Stimulated activated CD8-positive, alpha-beta memory T cell treated with anti-CD3 and anti-CD28 coated beads, Interleukin-2, amount 100 ng/mL, for 1 hour (primary cell): ENCODE measurements at places on chromosomes 11 and 22.

DNA sequence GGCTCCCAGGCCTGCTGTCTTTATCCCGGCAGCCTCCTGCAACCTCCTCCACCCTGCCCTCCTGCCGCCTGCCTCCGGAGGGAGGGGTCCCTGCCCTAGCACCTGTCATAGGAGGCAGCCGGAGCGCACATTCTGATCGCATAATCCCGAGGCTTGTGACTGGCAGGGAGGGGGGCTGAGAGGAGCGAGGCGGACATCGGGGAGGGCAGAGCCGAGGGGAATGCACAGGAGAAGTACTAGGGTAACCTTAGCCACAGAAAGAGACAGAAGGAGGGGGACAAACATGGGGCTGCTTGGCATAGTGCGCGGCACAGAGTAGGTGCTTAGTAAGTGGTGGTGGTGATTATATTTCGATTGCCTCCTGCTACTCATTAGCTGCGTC lies 9.2 kb upstream of the ALX4 start:
- no peak for DNase-seq

DNA sequence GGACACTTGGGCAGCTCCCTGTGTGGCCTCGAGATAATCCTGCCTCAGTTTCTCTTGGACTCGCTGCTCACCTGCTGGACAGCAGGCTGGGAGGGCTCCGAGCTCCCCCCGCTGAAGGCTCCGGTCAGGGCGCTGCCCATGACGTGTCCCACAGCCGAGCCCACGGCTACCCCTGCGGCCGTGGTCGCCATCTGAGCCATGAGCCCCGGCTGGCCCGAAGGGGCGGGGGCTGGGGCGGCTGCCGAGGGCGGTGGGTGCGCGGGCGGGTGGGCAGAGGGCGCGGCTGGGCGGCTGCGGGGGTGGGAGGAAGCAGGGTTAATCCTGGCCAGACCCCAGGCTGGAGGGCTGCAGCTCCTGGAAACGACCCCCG lies 484 bp downstream of the CHCHD10 start:
- DNase-seq = no peak

GRCh38 chr11:2178906-2179494 lies 7.4 kb upstream of the TH start:
- no peak for DNase-seq

- peak; percentile 8 for DNase-seq
Observed at GRCh38 chr22:43376765-43377547, 33.8 kb upstream of the SCUBE1 start.

DNA sequence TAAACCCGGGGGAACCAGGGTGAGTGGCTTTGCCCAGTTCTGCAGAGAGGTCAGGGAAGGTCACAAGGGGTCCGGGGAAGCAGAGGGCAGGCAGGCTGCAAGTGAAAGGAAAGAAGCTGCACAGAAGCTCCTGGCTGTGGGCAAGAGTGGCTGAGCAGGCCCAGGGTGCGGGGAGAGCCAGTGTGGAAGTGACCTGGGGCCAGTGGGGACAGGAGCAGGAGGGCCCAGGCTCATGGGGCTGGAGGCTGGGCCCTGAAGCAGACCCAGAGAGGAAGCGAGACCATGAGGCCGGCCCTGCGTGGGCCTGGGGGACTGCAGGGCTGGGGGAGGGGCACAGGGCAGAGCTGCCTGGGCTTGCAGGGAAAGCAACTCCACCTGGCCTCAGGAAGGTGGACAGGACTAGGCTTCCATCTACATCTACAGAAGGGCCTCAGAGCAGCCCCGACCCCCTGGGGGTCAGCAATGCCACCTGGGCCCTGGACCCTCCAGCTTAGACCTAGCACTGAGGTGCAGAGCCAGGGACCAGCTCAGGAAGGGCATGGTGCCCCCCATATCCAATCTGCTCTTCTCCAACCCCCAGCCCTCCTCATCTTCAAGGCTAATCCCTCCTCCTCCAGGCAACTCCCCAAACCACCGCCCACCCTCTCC lies 11.6 kb downstream of the IGF2 start:
- no peak for DNase-seq

DNA sequence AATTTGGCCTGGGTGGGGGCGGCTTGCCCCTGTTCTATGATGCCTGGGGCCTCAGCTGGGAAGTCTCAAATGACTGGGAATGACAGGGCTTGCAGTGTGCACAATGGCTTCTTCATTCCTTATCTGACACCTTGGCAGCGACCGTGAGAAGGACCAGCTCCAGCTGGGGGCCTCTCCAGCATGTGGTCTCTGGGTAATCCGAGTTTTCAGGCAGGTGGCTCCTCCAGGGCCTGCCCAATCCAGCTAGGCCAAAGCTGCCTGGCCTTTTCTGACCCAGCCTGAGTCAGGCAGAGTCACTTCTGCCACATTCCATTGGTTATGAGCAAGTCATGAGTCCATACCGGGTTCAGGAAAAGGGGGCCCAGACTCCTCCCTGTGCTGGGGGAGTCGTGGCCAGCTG lies 646.0 kb downstream of the OPCML start:
- no peak for DNase-seq

DNA sequence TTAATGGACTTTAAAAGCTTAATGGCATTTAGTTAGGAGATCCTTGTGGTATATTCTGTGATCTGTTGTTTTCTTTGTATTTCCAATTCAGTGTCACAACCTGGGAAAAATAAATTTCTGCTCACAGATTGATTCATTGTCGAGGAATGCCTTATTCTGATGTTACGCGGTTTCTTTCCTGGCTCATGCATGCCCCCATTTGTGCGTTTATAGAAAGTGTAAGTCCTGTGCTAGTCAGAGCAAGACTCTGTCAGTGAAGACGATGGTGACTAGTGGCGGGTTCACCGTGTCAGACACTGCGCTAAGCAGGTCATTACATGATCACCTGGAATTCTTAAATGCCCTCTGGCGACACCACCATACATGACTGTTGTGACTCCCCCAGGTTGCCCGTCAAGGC lies 169.4 kb downstream of the TBC1D22A start:
- no peak for DNase-seq

DNA sequence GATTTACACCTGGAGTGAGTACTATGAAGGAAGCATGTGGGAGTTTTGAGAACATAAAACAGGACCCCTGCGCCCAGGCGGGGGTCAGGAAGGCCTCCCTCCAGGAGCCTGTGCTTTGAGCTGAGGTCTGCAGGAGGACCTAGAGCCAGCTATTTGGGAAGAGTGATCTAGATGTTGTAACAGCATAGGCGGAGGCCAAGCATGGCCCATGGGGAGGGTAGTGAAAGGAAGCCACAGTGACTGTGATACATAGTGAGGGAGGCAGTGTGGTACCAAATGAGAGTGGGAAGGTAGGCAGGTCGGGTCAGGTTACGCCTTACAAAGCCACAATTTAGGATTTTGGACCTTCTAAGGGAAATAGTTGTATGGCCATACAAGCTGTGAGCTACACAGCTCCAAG lies 147.5 kb downstream of the PARVA start:
- DNase-seq = no peak

- no peak for DNase-seq
Observed at GRCh38 chr11:17531636-17532113, 12.5 kb downstream of the USH1C start.

DNA sequence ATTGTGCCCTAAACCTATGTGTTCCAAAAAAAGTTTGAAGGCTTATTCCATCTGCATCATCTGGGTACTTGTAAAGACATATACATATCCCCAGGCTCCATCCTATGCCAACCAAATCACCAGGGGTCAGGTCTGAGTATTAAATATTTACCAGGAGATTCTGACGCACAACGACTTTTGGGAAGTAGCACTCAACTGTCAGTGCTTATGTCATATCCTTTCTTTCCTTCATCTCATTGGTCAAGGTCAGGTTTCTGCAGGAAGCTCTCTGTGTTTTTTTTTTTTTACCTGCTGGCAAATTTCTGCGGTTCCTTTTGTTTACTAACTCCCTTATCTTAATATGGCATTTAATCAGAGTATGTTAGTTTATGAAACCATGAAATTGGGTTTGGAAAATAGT lies 22.5 kb upstream of the CYP2R1 start:
- no peak for DNase-seq

- no peak for DNase-seq
Observed at GRCh38 chr11:99781074-99781473, 760.3 kb downstream of the CNTN5 start.

- DNase-seq = no peak
Observed at GRCh38 chr11:84430661-84431060, 1144.5 kb upstream of the CCDC90B start.

DNA sequence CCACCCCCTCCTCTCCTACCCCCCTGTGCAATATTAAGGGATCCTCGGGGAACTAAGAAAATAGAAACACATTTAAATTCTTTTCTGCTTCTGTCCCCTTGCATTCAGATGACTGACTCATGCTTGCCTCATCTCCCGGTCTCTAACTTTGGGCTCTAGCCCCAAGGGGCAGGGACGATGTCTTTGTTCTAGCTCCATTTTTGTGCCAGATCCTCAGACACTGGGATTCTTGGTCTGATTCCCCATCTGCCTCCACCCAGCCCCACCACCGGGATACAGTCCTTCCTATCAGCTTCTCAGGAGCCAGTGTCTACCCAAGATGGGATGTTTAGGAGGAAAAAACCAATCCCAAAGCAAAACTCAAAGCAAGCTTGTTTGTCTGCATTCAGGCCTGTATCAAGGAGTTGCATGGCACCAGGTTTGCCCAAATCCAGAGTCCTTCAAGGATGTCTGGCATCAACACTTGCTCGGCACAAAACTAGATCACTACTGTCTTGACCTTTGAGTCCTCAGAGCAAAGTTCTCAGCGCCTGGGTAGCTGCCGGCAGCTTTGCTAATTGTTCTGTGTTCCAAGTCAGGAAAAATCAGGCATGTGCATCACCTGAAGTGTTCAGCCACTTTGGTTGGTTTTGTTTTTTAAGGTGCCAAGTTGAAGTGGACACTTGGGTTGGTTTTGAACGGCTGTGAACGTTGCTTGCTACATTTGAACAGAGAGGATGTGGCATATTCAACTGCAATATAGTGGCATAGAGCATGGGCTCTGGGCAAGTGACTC lies 212.8 kb downstream of the DSCAML1 start:
- no peak for DNase-seq

DNA sequence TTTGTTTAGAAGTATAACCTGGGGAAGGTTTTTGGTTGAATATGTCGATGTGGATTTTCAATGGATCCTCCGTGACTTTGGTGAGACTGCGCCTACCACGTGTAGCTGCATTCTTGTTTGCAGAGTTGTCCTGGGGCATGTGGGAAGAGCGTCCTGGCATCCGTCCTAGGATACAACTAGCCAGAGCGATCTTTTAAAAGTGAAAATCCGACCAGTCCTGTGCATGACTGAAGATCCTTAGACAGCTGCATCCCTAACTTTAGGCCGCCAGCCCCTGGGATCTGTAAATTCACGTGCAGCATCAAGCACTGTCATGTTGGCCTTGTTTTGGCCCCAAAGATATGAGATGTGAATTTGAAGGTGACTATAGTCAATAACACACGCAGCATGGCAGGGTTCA lies 22.4 kb upstream of the THY1 start:
- DNase-seq = no peak

GRCh38 chr22:38474003-38474607 lies 6.2 kb downstream of the KDELR3 start:
- DNase-seq = no peak

DNA sequence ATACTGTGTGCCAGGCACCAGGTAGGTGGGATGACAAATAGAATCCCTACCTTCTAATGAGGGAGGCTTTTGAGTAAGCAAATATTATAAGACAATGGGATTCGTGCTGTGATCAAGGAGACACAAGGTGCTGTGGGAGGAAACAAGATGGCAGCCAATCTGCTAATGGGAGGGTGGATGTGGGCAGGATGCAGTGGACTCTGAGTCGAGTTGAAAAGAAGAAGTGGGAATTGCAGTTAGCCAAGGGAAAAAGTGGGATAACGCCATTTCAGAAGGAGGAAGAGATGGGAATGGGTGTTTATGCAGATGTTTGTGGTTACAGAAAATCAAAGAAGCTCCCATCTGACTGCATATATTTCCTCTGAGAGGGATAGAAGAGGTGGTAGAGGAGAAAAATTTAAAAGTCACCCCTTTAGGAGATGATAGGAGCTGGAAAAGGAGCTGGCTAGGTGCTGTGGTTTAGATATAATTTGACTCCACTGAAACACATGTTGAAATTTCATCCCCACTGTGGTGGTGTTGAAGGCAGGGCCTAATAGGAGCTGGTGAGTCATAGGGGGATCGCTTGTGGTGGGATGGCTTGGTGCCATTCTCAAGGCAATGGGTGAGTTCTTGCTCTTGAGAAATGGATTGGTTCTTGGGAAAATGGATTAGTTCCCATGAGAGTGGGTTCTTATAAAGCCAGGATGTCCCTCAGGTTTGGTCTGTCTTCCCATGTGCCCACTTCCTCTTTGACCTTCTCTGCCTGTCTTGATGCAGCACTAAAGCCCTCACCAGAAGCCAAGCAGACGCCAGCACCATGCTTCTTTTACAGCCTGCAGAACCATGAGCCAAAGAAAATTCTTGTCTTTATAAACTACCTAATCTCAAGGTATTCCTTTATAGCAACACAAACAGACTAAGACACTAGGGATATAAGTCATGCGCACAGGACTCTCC lies 30.0 kb upstream of the POU2AF1 start:
- DNase-seq = no peak

- DNase-seq = no peak
Observed at GRCh38 chr22:44837481-44837880, 85.1 kb downstream of the ARHGAP8 start.

GRCh38 chr11:85423316-85423715 lies 203.8 kb downstream of the DLG2 start:
- no peak for DNase-seq

GRCh38 chr11:21825127-21825526 lies 367.8 kb upstream of the ANO5 start:
- no peak for DNase-seq

- DNase-seq = no peak
Observed at GRCh38 chr22:47105085-47105484, 342.6 kb downstream of the TBC1D22A start.

GRCh38 chr22:20885017-20885556 lies 26.3 kb downstream of the SNAP29 start:
- no peak for DNase-seq

DNA sequence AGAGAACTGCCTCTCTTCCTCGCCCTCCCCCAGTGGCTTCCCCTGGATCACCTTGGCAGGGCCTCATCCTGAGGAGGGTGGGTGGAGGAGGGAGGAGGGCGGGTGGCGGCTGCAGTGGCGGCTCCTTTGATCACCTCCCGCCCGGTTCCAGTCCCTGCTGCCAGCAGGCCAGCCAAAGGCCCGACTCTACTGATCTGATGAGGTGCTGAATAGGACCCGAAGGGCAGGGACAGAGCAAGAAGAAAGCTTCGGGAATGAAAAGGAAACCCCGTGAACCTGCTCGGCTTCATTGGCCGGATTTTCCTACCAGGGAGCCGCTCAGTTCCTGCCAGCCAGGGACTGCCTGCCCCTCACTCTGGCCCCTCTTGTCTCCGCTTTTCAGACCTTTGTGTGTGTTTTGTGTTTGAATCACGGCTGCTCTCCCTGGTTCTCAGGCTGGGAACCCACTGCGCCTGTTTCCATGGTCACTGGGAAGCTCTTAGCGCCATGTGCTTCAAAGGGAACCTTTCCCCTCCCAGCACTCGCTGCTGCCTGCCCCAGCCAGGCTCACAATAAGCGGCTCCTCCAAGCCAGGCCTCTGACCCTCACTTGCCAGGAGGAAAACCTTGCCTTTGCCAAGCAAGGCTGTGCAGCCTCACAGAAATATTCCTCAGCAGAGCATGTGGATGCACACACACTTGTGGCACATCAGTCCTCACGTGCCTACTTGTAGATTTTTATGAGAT lies 56.8 kb downstream of the C22orf31 start:
- DNase-seq = no peak
